ENCODE measurements at places on chromosomes 12 and 14. TPM values are rescaled to one million over a fixed set of nuclear protein-coding genes. Genes with fewer than 3 reads are reported as not detected.

DNA sequence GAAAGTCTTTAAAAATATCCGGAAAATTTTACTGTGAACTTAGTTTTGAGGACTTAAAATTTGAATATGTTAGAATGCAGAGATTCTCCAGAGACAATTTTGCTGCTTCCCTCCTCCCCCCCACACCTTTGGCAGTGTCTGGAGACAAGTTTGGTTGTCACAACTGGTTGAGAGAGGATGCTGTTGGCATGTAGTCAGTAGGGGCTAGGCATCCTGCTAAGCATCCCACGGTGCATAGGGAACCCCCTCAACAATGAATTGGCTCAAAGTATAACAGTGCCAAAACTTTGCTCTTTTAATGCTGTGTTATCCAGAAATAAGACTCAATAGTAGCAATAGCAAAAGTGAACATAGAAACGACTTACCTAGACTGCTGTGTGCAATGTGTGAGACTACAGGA is 3.6 kb downstream of the SRSF5 start:
- DNase-seq: no peak
- no peaks in the 10 kb centered on the region for H3K4me1 ChIP-seq
- H3K36me3 ChIP-seq: peaks cover 20% of the 10 kb centered on the region
- H3K4me3 ChIP-seq: no peak overlapping the region
- no peaks in the 10 kb centered on the region for H3K27me3 ChIP-seq

The PZP gene
- polyA plus RNA-seq: not detected

The C12orf56 gene
- 1.1 TPM for polyA plus RNA-seq

GRCh38 chr12:124730455-124730932 is 133.2 kb downstream of the SCARB1 start:
- no peak overlapping the region for H3K27ac ChIP-seq
- DNase-seq: peak; percentile 73
- no peaks in the 10 kb centered on the region for H3K36me3 ChIP-seq
- peaks cover 4% of the 10 kb centered on the region for H3K4me1 ChIP-seq
- no peaks in the 10 kb centered on the region for H3K27me3 ChIP-seq

DNA sequence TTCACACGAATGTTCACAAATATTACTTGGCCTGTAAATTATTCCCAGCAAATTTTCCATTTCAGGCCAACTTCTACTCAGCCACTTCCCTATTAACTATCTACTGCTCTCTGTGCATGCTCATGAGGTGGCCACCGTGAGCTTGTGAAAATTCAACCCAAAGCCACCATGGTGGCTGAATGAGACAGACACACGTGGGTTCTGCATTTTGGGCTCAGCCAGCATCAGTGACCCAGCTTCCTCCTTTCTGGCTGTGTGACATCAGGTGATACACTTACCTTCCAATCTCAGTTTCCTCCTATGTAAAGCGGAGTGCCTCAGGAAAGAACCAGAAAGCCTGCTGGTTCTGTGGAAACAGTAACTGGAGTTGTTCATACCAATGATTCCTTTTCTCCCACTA is 175.8 kb downstream of the FOXN3 start:
- DNase-seq: no peak
- no peaks in the 10 kb centered on the region for H3K36me3 ChIP-seq
- H3K4me3 ChIP-seq: no peak overlapping the region
- H3K27me3 ChIP-seq: no peaks in the 10 kb centered on the region
- H3K4me1 ChIP-seq: no peaks in the 10 kb centered on the region

The FBXO21 gene
- polyA plus RNA-seq: 31.3 TPM

DNA sequence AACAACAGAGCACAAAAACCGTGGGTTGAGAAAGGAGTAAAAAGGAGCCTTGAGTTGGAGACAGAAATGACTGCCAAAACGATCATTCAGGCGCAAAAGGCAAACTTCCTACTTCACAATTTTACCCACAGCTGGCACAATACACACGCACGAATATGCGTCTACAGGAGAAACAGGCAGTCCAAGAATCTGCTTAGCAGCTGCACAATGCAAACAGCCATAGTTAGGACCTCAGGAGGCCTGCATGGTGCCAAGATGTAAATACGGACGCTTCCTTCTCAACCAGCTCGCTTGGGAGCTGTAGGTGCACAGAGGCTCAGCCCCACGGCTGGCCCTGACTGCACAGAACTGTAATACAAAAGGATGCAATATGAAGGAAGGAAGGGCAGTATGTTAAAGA is 250.1 kb upstream of the CAND1 start:
- H3K27me3 ChIP-seq: no peaks in the 10 kb centered on the region
- no peak overlapping the region for H3K27ac ChIP-seq

The SOS2 gene
- 11.9 TPM for polyA plus RNA-seq

The KRT5 gene
- polyA plus RNA-seq: 0.81 TPM

The CNTN1 gene
- 0.35 TPM for polyA plus RNA-seq

The SYCP3 gene
- not detected for polyA plus RNA-seq

DNA sequence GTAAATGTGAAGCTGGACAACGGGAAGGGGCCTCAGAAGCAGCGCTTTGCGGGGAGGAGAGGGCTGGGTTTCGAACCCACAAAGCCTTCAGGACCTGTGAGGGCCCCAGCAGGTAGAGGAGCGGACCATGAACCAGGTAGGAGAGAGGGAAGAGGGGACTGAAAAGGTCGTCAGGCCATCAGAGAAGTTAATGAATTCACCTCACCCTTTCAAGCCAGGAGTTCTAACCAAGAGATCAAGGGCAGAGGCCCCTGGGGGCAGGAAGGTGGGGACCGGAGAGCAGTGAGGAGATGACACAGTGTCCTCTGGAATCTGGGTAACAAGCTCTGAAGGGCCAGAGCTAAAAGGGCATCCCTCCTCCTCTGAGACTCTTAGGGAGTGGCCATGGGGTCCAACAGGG is 19.4 kb downstream of the SERPINA1 start:
- no peak overlapping the region for H3K4me3 ChIP-seq
- H3K27ac ChIP-seq: no peak overlapping the region
- no peak for DNase-seq
- H3K4me1 ChIP-seq: peaks cover 2% of the 10 kb centered on the region

GRCh38 chr12:58361056-58361455 is 419.7 kb downstream of the ATP23 start:
- H3K4me3 ChIP-seq: no peak overlapping the region
- H3K27ac ChIP-seq: no peak overlapping the region
- H3K4me1 ChIP-seq: peaks cover 23% of the 10 kb centered on the region
- H3K36me3 ChIP-seq: no peaks in the 10 kb centered on the region

The ANKRD33 gene
- polyA plus RNA-seq: not detected

- H3K36me3 ChIP-seq: no peaks in the 10 kb centered on the region
- no peaks in the 10 kb centered on the region for H3K27me3 ChIP-seq
- DNase-seq: no peak
- no peak overlapping the region for H3K4me3 ChIP-seq
- H3K4me1 ChIP-seq: no peaks in the 10 kb centered on the region
- H3K27ac ChIP-seq: no peak overlapping the region
These were observed 24.8 kb downstream of the RGS6 start for GRCh38 chr14:71956920-71957563.

DNA sequence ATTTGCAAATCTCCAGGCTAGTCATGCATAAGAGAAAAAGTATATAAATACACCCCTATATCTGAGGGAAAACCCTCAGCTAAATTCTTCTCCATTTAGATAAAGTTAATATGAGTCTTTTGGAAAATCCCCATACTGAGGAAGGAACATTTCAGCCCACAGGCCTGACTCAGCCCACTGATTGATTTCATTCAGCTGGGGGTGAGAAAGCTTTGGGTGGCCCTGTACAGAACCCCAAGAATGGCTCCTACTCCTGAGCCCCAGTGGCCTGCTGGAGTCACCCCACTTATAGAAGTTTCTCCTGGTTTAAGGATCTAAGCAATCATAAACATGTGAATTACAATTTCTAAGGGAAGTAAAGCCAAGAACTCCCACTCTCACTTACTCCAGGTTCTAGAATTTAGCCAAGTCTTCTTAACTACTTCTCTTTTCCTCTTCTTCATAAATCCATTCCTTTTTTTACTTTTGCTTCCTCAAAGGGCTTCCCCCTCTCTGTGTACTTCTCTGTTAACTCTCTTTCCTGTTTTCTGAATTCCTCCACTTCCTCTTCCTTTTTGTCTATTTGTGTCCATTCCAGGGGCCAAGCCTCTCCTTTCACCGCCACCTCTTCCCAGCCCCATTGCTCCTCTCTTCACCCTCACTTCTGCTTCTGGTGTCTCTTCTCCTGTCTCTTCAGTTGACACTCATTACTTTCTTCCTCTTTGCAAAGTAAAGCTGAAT is 21.0 kb downstream of the RTN1 start:
- no peaks in the 10 kb centered on the region for H3K36me3 ChIP-seq
- H3K4me3 ChIP-seq: no peak overlapping the region
- no peak for DNase-seq
- no peaks in the 10 kb centered on the region for H3K4me1 ChIP-seq

The FAM222A gene
- 0.18 TPM for polyA plus RNA-seq

The TRAFD1 gene
- polyA plus RNA-seq: 42.5 TPM

DNA sequence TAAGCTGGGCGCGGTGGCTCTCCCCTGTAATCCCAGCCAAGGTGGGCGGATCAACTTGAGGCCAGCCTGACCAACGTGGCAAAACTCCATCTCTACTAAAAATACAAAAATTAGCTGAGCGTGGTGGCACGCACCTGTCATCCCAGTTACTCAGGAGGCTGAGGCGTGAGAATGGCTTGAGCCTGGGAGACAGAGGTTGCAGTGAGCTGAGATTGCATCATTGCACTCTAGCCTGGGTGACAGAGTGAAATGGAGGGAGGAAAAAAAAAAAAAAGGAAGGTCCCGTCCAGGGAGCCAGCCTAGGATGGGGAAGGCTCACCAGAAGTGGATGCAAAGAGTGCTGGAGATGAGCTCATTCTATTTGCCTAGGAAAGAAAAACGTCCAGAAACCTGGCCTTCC is 1.9 kb upstream of the CD27 start:
- no peaks in the 10 kb centered on the region for H3K27me3 ChIP-seq
- no peaks in the 10 kb centered on the region for H3K4me1 ChIP-seq
- no peak overlapping the region for H3K4me3 ChIP-seq
- no peak for DNase-seq
- no peak overlapping the region for H3K27ac ChIP-seq

The NTF3 gene
- 11.2 TPM for polyA plus RNA-seq

The ADCY6 gene
- 14.4 TPM for polyA plus RNA-seq

The DAZAP2 gene
- 344 TPM for polyA plus RNA-seq

DNA sequence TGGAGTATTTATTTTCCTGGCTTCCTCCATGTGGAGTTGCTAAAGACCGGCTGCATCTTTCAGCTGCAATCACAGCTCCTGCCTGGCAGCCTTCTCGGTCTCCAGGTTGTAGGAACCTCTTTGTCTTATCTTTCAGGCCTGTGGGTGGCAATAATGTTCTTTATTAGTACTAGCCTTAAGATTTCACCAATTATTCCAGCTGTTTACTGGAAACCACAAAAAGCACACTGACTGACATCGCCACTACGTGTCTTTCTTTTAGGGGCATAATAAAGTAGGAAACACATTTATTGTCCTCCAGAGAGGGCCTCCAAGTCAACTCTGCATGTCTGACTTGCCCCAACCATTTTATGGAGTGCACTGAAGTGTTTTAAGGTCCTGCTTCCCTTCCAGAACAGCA is 1116.5 kb upstream of the TMEM132C start:
- DNase-seq: peak; percentile 27
- H3K4me1 ChIP-seq: no peaks in the 10 kb centered on the region
- H3K27ac ChIP-seq: no peak overlapping the region
- H3K27me3 ChIP-seq: no peaks in the 10 kb centered on the region

The EGLN3 gene
- polyA plus RNA-seq: 0.08 TPM

The ACSS3 gene
- polyA plus RNA-seq: 2.7 TPM

- no peak overlapping the region for H3K4me3 ChIP-seq
- no peaks in the 10 kb centered on the region for H3K36me3 ChIP-seq
- H3K27me3 ChIP-seq: peaks cover 2% of the 10 kb centered on the region
- no peak for DNase-seq
- no peaks in the 10 kb centered on the region for H3K4me1 ChIP-seq
These were observed 19.4 kb downstream of the ACVRL1 start for GRCh38 chr12:51926718-51927117.

DNA sequence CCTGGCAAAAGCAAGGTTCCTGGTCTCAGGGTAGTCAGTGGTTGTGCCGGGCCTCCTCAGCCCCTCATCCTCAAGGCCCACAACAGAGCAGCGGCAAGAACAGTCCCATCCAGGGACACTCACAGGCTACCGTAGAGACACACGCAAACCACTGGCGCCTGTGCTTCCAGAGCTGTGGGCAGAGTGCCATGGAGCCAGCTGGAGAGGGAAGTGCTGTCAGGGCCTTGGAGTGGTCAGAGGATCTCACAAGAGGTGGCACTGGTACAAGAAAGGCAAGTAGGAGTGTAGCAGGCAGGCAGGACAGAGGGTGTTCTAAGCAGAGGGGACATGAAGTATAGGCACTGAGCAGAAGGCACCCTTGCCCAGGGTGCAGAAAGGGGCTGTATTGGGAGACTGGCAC is 34.6 kb downstream of the ANKRD9 start:
- no peaks in the 10 kb centered on the region for H3K4me1 ChIP-seq
- H3K27me3 ChIP-seq: no peaks in the 10 kb centered on the region
- DNase-seq: peak; percentile 33
- no peak overlapping the region for H3K4me3 ChIP-seq
- H3K36me3 ChIP-seq: no peaks in the 10 kb centered on the region
- no peak overlapping the region for H3K27ac ChIP-seq

- H3K36me3 ChIP-seq: no peaks in the 10 kb centered on the region
- H3K27me3 ChIP-seq: no peaks in the 10 kb centered on the region
- H3K4me3 ChIP-seq: no peak overlapping the region
- no peak for DNase-seq
These were observed 53.0 kb upstream of the USP15 start for GRCh38 chr12:62207248-62207647.

- peaks cover 3% of the 10 kb centered on the region for H3K4me1 ChIP-seq
- H3K27ac ChIP-seq: no peak overlapping the region
- H3K27me3 ChIP-seq: no peaks in the 10 kb centered on the region
- no peak overlapping the region for H3K4me3 ChIP-seq
These were observed 126.6 kb downstream of the LLPH start for GRCh38 chr12:66003951-66004350.

GRCh38 chr14:72945356-72946027 is 19.2 kb downstream of the DCAF4 start:
- H3K27ac ChIP-seq: no peak overlapping the region
- H3K27me3 ChIP-seq: no peaks in the 10 kb centered on the region
- H3K36me3 ChIP-seq: peaks cover 7% of the 10 kb centered on the region
- no peaks in the 10 kb centered on the region for H3K4me1 ChIP-seq
- no peak overlapping the region for H3K4me3 ChIP-seq

DNA sequence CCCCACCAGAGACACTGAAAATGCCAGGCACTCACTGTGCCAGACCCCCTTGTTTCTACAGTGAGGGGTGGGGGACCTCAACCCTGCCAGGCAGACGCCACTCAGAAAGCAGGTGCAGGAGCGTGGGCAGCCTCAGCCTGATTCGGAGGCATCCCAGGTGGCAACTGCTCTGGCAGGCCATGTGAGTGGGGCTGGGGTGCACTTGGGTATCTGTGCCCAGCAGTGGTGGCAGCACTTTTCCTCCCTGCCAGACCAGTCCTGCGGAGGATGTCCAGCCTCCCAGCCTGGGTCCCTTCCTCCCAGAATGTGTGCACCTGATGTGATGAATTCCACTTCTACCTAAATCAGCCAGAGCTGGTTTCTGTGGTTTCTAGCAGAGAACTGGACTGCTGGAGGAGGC is 13.4 kb upstream of the TTC7B start:
- no peak for DNase-seq
- no peaks in the 10 kb centered on the region for H3K36me3 ChIP-seq
- peaks cover 6% of the 10 kb centered on the region for H3K4me1 ChIP-seq
- H3K27me3 ChIP-seq: no peaks in the 10 kb centered on the region
- no peak overlapping the region for H3K4me3 ChIP-seq
- H3K27ac ChIP-seq: no peak overlapping the region
